A673 (cell line): ENCODE measurements at places on chromosomes 2 and 18. TPM values are rescaled to one million over a fixed set of nuclear protein-coding genes. Genes with fewer than 3 reads are reported as not detected.
A peak's percentile ranks its signal among the peaks of the same experiment; 100 is the strongest.

Gene TUBB8B
- total RNA-seq, result 0.77 and 0.79 TPM in 2 replicates

Gene CCDC74A
- 7.0 and 11.0 TPM in 2 replicates for total RNA-seq

Gene BUB1
- total RNA-seq, result 98.0 and 108 TPM in 2 replicates

Gene CDK5R2
- total RNA-seq, result 0.37 and 0.44 TPM in 2 replicates

Gene SLC19A3
- total RNA-seq, result 4.2 and 4.4 TPM in 2 replicates

Gene ATP8B1
- total RNA-seq, result 35.6 and 39.3 TPM in 2 replicates

DNA sequence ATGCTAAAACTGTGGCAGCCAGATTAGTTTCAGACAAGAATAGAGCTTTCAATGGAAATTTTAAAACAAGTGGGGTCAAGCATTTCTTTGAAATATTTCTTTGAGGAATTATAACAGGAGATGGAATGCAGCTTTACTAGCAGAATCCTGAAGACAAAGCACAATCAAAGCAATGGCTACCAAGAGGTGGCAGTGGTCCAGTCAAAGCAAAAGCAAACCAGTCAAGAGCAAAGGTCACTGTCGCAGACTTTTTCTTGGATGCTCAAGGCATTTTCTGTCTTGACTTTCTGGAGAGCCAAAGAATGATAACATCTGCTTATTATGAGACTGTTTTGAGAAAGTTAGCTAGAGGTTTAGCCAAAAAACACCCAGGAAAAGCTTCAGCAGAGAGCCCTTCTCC, 351.2 kb upstream of the DLGAP1 start:
- no peak overlapping the region for H3K27ac ChIP-seq
- no peak for DNase-seq
- H3K27me3 ChIP-seq, result peaks cover 23% of the 10 kb centered on the region
- H3K4me3 ChIP-seq, result no peak overlapping the region

GRCh38 chr2:160269365-160269764, 69.3 kb upstream of the ITGB6 start:
- H3K36me3 ChIP-seq, result no peaks in the 10 kb centered on the region
- peak overlapping the region; percentile 37 for H3K4me3 ChIP-seq
- H3K27me3 ChIP-seq, result no peaks in the 10 kb centered on the region
- no peak for DNase-seq
- H3K4me1 ChIP-seq, result peaks cover 3% of the 10 kb centered on the region

- peaks cover 34% of the 10 kb centered on the region for H3K4me1 ChIP-seq
- no peaks in the 10 kb centered on the region for H3K27me3 ChIP-seq
- H3K4me3 ChIP-seq, result peak overlapping the region; percentile 1
- DNase-seq, result peak; percentile 91
These were observed 456.6 kb upstream of the REG3G start for GRCh38 chr2:78568782-78569373.

- H3K4me3 ChIP-seq, result no peak overlapping the region
- DNase-seq, result no peak
- no peak overlapping the region for H3K27ac ChIP-seq
- H3K36me3 ChIP-seq, result no peaks in the 10 kb centered on the region
These were observed 160.7 kb downstream of the NDUFA10 start for GRCh38 chr2:239864247-239865058.

DNA sequence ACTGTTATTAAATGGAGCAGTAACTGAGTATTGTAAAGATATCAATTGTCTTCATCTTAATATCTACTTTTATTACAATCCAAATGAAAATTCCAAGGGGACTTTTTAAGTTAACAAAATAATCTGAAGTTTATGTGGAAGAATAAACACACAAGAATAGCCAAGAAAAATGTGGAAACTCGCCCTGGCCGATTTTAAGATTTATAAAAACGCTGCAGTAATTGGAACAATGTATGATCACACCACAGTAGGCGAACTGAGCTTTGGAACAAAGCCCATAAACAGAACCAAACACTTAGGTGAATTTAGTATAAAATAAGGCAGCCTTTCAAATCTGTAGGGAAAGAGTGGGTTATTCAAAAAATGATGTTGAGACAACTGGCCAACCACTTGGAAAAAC, 96.3 kb downstream of the ANTXR1 start:
- H3K4me1 ChIP-seq, result no peaks in the 10 kb centered on the region
- H3K27ac ChIP-seq, result no peak overlapping the region
- no peaks in the 10 kb centered on the region for H3K27me3 ChIP-seq
- H3K36me3 ChIP-seq, result peaks cover 15% of the 10 kb centered on the region
- no peak for DNase-seq

DNA sequence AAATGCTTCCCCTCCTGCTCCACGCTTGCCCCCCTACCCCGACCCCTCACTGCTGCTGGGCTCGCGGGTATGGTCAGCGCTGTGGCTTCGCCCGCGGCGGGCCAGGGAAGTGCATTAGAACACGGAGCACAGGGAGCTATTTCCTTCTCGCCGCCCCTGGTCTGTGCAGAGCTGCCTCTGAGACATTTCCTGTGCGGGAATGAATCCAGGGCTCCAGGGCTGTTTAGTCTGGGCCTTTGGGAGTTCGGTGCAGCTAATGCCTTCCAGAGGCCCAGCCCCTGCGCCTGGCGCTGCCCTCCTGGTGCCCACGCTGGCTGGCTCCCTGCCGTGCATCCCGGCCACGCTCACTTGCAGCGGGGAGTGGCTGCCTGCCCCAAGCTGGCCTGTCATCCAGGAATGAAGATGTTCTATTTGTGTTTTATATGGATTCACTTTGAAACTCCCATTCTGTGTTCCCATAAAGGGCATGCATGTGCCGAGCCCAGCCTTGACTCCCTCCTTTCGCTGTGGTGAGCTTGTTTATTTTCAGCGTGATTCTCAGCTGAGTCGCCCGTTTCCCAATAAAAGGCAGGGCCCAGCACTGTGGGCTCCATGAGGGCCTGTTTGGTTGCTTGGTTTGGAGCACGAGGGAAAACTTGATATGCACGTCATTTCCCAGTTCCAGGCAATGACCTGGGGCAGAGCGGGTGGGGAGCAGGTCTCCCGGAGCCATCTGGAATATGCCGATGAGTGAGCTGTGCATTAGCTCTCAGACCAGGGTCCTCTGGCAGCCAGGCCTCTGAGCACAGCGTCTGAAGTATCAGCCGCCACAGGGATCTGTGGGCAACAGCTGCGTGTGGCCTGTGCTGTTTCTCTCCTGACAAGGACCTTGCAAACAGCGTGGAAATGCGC, 42.7 kb downstream of the SH3RF3 start:
- no peaks in the 10 kb centered on the region for H3K27me3 ChIP-seq
- DNase-seq, result peak; percentile 44
- no peaks in the 10 kb centered on the region for H3K4me1 ChIP-seq
- H3K27ac ChIP-seq, result no peak overlapping the region
- H3K4me3 ChIP-seq, result no peak overlapping the region

- H3K36me3 ChIP-seq, result no peaks in the 10 kb centered on the region
- H3K4me1 ChIP-seq, result no peaks in the 10 kb centered on the region
- no peak overlapping the region for H3K27ac ChIP-seq
- no peaks in the 10 kb centered on the region for H3K27me3 ChIP-seq
- no peak for DNase-seq
- H3K4me3 ChIP-seq, result no peak overlapping the region
These were observed 8.2 kb upstream of the SLC4A3 start for GRCh38 chr2:219619235-219619634.

DNA sequence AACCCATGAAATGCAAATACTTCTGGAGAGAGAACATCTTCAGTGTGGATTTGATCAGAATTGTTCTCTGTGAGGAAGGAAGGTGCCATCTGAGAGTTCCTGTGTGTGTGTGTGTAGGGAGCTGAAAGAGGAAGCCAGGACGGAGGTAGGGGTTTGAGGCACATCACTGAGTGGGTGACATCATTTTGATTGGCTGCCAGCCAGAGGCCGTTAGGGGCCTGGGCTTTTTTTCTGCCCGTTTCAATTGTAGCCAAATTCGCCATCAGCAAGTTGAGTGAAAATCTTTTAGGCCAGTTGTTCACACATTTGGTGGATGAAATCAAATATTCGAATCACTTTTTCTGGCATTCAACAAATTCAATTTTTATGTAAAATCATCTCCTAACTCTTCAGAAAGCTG, 48.9 kb downstream of the TSN start:
- H3K27ac ChIP-seq, result no peak overlapping the region
- no peak overlapping the region for H3K4me3 ChIP-seq
- peaks cover 7% of the 10 kb centered on the region for H3K4me1 ChIP-seq
- DNase-seq, result peak; percentile 71
- H3K27me3 ChIP-seq, result no peaks in the 10 kb centered on the region

DNA sequence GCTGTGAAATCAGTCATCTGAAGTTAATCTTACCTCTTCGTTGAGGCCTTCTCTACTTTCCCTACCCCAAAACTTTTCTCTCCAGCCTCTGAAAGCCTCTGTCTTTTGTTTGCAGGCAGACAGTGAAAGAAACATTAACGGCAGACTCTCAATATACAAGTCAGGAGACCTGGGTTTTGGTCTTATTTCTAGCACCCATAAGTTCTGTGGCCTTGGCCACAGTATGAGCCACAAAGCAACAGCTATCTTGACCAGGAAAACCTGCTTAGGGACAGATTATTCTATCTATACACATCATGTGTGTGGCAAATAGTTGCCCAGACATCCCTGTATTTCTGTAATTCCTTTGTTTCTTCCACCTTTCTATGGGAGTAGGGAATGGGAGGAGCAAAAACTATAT, 318.3 kb downstream of the AGPS start:
- no peaks in the 10 kb centered on the region for H3K36me3 ChIP-seq
- no peak overlapping the region for H3K4me3 ChIP-seq
- H3K27me3 ChIP-seq, result no peaks in the 10 kb centered on the region
- H3K4me1 ChIP-seq, result no peaks in the 10 kb centered on the region
- no peak for DNase-seq

- peak; percentile 78 for DNase-seq
- peaks cover 17% of the 10 kb centered on the region for H3K4me1 ChIP-seq
- H3K27me3 ChIP-seq, result no peaks in the 10 kb centered on the region
These were observed 103.5 kb downstream of the SPTBN1 start for GRCh38 chr2:54559593-54560145.

DNA sequence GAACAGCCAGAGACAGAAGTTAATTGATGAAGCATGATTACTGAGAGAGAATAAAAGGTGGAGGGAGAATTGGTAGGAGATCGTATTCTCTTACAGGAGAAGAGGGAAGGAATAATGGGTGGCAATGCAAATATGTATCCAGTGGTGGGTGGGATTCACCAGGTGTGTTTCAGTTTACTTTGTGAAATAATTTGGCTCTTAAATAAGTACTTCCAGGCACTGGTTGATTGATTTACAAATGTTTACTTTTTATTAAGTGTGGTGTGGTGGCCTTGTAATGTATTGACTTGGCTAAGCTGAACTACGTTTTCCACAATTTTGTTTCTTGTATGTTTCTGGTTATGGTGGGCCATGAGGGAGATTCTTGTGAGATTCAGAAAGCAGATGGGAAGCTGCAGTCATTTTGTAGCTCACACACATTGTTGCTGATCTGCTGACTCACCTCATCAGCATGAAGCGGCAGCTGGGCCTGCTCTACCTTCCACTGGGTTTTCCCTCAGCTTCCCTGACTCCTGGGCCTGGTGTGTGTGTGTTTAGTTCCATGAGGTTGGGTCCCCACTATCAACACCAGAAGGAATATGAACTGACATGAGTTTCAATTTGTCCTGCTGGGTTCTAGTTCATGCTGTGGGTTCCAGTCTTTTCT, 32.6 kb downstream of the MYL12B start:
- H3K4me1 ChIP-seq, result no peaks in the 10 kb centered on the region
- no peak overlapping the region for H3K27ac ChIP-seq
- no peak overlapping the region for H3K4me3 ChIP-seq
- no peak for DNase-seq
- H3K27me3 ChIP-seq, result no peaks in the 10 kb centered on the region

DNA sequence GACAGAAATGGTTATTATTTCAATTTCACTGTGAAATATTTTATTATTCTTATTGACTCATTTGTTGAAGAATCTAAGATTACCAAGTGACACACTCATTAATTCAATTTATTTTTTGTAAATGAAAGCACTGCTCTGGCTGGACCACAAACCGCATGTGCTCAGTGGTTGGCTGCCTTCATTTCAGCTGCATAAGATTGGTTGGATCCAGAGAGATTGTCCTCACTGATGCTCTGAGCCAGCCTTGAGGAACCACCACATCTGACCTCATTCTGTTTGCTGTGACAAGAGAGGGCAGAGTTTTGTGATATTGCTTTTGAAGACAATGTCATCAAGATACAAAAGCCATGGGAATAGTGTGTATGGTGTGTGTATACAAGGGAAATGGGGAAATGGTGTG, 192.1 kb downstream of the CYRIA start:
- H3K4me3 ChIP-seq, result no peak overlapping the region
- peaks cover 12% of the 10 kb centered on the region for H3K27me3 ChIP-seq
- DNase-seq, result no peak
- H3K27ac ChIP-seq, result no peak overlapping the region
- no peaks in the 10 kb centered on the region for H3K36me3 ChIP-seq
- H3K4me1 ChIP-seq, result no peaks in the 10 kb centered on the region

DNA sequence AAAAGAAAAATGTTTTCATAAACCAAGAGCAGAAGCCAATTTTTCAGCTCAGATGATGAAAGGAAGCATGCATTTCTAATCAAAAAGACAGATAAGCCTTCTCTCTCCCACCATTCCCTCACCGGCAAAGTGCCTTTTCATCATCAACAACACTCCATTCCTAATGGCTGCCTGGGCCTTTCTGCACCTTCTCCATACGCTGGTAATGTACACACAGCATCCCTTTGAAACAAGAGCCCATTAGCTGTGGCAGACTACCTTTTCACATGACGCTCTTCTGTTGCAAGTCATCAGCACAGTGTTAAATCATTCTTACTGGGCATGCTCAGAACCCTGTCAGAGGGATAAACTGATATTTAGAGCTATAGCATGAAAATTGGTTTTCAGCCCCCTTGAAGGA, 408.9 kb downstream of the MEIS1 start:
- peaks cover 12% of the 10 kb centered on the region for H3K4me1 ChIP-seq
- no peak overlapping the region for H3K4me3 ChIP-seq
- no peak overlapping the region for H3K27ac ChIP-seq

DNA sequence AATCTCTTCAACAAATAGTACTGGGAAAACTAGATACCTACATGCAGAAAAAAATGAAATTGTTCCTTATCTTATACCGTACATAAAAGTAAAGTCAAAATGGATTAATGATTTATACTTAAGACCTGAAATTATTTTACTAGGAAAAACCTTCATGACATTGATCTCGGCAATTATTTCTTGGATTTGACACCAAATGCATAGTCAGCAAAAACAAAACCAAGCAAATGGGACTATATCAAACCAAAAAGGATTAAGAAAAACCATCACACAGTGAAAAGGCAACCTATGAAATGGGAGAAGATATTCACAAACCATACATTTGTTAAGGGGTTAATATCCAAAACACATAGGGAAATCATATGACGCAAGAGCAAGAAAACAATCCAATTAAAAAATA, 433.6 kb downstream of the LRATD1 start:
- no peaks in the 10 kb centered on the region for H3K4me1 ChIP-seq
- no peak overlapping the region for H3K27ac ChIP-seq
- no peaks in the 10 kb centered on the region for H3K36me3 ChIP-seq
- DNase-seq, result no peak
- no peak overlapping the region for H3K4me3 ChIP-seq
